ENCODE measurements at places on chromosomes 4 and X. TPM values are rescaled to one million over a fixed set of nuclear protein-coding genes. Genes with fewer than 3 reads are reported as not detected.

SMR3B gene
- not detected for total RNA-seq

MYOZ2 gene
- not detected for total RNA-seq

VCX3A gene
- not detected for total RNA-seq

GPR143 gene
- 0.53 TPM for total RNA-seq

NPY2R gene
- total RNA-seq, result not detected

KDR gene
- total RNA-seq, result 0.86 TPM

RAB9B gene
- 1.1 TPM for total RNA-seq

KLF8 gene
- 0.58 TPM for total RNA-seq

PCYT1B gene
- under 0.01 TPM for total RNA-seq

EDA2R gene
- 16.1 TPM for total RNA-seq

ADD1 gene
- total RNA-seq, result 163 TPM

C4orf36 gene
- 0.18 TPM for total RNA-seq

POU4F2 gene
- total RNA-seq, result not detected

IL2 gene
- total RNA-seq, result not detected

SNCA gene
- total RNA-seq, result 69.8 TPM

WDR13 gene
- 169 TPM for total RNA-seq

RPS6KA3 gene
- total RNA-seq, result 25.3 TPM

RBM46 gene
- not detected for total RNA-seq

ARAP2 gene
- total RNA-seq, result 1.4 TPM

ERCC6L gene
- 2.6 TPM for total RNA-seq

PABPC4L gene
- total RNA-seq, result 0.53 TPM

NLGN4X gene
- not detected for total RNA-seq

OTUD5 gene
- 48.0 TPM for total RNA-seq

SULT1B1 gene
- 1.2 TPM for total RNA-seq

NR3C2 gene
- 0.18 TPM for total RNA-seq

MAGEA9B gene
- not detected for total RNA-seq

UGT2B10 gene
- not detected for total RNA-seq

FBXW7 gene
- 16.1 TPM for total RNA-seq

AKAP4 gene
- total RNA-seq, result not detected

ZCCHC13 gene
- not detected for total RNA-seq

GC gene
- not detected for total RNA-seq

CXCL5 gene
- 2.7 TPM for total RNA-seq

CAPN6 gene
- 0.18 TPM for total RNA-seq

MRPL1 gene
- total RNA-seq, result 37.2 TPM

IL15 gene
- total RNA-seq, result 6.6 TPM

ACSL4 gene
- total RNA-seq, result 122 TPM

LRAT gene
- total RNA-seq, result not detected

NOX1 gene
- total RNA-seq, result not detected

CHM gene
- 16.3 TPM for total RNA-seq

PRRG3 gene
- not detected for total RNA-seq

ADGRL3 gene
- not detected for total RNA-seq

DCLK2 gene
- 3.5 TPM for total RNA-seq

HAUS3 gene
- total RNA-seq, result 3.2 TPM

IGSF1 gene
- not detected for total RNA-seq

PNMA5 gene
- total RNA-seq, result not detected

GLOD5 gene
- not detected for total RNA-seq

FAM9C gene
- total RNA-seq, result 0.86 TPM

TRPC5OS gene
- total RNA-seq, result not detected
